Brain pericyte (primary cell): ENCODE measurements at places on chromosomes 4 and X.

DNA sequence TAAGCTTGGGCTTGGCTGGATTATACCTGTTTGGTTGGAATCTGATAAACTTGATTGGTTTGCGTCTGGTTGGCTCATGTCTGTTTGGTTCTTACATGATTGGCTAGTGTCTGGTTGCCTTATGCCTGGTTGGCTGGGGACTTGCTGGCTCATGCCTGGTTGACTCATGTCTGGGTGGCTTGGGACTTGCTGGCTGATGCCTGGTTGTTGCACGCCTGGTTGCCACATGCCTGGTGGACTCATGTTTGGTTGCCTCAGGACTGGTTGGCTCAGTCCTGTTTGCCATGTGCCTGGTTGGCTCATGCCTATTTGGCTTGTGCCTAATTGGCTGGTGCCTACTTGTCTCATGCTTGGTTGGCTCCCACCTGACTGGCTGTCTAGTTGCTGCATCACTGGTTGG is 104.5 kb downstream of the APOOL start:
- DNase-seq, result no peak

DNA sequence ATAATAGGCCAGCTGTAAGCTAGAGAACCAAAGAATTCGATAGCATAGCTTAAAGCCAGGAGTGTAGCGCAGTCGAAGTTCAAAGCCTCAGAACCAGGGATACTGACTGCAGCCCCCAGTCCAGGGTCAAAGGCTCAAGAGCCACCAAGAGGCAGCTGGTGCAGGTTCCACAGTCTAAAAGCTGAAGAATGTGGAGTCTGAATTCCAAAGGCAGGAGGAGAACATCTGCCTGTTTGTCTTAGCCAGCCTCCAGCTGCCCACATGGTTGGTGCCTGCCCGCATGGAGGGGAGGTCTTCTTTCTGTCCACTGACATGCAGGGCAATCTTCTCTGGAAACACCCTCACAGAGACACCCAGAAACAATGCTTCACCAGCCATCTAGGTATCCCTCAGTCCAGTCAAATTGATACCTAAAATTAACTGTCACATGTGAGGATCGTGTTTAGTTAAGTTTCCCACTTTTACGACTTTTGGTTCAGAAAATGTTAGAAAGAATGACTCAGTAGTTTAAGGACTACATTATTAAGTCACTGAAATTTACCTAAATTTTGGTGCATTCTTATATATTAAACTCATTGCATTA is 52.8 kb upstream of the RHOH start:
- no peak for DNase-seq

GRCh38 chrX:23773601-23774175 is 9.3 kb upstream of the SAT1 start:
- DNase-seq, result no peak

- DNase-seq, result no peak
These were observed 1153.8 kb downstream of the STIM2 start for GRCh38 chr4:28014469-28014868.

DNA sequence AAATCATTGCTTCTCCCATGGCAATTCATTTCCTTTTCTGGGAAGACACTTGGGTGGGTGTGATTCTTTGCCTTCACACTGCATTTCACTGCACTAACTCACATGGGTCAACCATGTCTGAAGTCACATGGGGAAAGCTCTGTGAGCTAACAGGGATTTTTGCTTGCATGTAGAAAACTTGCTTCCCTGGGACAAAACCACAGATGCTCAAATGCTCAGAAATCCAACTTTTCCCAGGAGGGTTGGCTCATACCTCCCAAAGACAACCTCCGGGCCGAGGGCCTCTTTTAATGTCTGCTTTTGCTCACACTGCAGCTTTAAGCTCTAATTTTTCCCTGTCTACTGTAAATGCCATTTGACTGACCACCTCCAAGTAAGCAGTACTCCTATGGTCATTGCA is 1695.2 kb downstream of the STIM2 start:
- DNase-seq, result peak; percentile 5

- no peak for DNase-seq
These were observed 137.4 kb upstream of the STIM2 start for GRCh38 chr4:26723216-26723615.

GRCh38 chrX:20609916-20610415 is 343.3 kb upstream of the RPS6KA3 start:
- DNase-seq, result no peak

- DNase-seq, result no peak
These were observed 346.8 kb downstream of the SPOCK3 start for GRCh38 chr4:166887457-166887856.

DNA sequence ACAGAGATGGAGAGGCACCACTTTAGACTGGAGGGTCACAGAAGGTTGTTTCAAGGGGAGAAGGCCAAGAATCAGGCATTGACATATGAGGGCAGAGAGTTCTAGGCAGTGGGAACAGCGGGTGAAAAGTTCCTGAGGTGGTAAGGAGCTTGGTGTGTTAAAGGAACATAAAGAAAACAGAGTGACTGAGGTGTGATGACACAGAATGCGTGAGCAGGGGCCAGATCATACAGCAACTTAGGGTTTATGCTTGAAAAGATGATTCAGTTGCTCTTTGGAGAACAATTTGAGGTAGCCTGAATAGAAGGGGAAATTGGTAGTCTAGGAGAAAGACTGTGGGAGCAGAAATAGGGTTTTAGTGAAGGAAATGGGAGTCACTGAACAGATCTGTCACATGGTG is 179.2 kb downstream of the AMELX start:
- no peak for DNase-seq

GRCh38 chrX:120517936-120518335 is 42.8 kb downstream of the CUL4B start:
- no peak for DNase-seq
